LHCN-M2 (cell line): ENCODE measurements at places on chromosomes 12 and 14. TPM values are rescaled to one million over a fixed set of nuclear protein-coding genes. Genes with fewer than 3 reads are reported as not detected.

GRCh38 chr14:87111741-87112140, 881.2 kb downstream of the GALC start:
- DNase-seq, result no peak

Gene ITGA7
- 135 and 217 TPM in 2 replicates for total RNA-seq

Gene TMX1
- total RNA-seq, result 85.6 and 93.9 TPM in 2 replicates

Gene AVPR1A
- total RNA-seq, result not detected in 2 replicates

DNA sequence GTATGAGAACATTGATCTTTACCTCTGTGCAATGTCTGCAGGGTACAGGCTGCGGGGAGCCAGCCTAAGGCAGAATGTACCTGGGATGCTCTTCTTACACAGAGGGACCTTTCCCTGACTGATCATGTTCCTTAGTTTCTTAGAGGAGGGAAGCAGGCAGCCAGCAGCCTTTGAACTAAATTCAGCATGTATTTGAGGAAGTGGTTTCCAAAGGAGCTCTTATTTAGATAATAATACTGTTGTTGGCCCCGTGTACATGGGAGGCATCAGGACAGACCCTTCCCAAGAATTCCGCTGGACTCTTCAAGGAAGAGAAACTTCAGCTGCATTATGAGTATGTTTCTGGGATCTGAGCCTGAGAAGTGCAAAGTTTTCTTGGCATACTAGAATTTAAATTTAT, 98.8 kb downstream of the CCDC92 start:
- DNase-seq, result no peak

DNA sequence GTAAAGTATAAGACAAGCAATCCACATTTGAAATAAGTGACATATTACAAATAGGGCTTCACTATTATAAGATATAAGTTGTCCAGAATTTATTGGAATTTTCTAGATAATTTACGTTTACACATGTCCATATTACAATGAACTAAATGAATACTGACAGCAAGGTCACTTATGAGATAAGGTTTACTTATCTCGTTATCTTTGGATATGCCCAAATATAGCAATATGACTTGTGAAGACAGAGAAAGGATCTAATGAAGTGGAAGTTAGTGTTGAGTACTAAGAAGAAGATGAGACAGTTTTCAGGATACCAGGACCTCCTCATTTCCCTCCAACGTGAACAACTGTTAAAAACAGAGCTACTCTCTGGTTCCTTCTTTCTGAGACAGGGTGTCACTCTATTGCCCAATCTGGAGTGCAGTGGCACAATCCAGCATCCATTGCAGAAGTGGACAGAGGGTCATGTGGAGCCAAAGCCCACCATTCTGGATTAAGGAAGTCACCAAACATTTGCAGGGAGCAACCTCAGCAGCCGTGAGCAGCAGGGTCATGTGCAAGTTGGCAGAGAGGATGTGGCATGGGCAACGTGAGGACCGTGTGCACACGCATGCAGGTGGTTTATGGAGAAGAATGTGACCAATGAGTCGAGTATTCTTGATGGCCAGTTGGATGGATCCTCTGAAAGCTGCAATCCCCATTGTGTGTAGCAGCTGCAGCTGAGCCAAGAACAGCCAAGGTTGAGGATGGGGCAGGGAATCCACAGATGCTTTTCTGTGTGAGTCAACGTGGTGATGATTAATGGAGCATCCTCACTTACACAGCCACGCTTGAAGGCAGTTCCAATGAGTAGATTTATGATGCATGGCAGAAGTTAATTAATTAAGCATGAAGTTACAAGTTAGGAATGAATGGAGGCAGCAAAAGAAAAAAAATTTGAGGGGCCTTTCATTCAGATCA, 111.0 kb downstream of the BICD1 start:
- peak; percentile 84 for DNase-seq

DNA sequence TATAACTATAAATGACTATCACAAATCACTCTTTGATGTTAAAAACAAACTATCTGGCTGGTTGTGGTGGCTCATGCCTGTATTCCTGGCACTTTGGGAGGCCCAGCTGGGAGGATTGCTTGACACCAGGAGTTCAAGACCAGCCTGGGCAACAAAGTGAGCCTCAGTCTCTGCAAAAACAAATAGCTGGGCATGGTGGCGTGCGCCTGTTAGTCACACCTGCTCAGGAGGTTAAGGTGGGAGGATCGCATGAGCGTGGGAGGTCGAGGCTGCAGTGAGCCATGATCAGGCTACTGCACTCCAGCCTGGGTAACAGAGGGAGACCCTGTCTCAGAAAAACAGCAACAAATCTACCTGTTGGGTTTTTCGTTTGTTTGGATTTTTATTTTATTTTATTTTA, 5.4 kb downstream of the TXNRD1 start:
- DNase-seq, result no peak

DNA sequence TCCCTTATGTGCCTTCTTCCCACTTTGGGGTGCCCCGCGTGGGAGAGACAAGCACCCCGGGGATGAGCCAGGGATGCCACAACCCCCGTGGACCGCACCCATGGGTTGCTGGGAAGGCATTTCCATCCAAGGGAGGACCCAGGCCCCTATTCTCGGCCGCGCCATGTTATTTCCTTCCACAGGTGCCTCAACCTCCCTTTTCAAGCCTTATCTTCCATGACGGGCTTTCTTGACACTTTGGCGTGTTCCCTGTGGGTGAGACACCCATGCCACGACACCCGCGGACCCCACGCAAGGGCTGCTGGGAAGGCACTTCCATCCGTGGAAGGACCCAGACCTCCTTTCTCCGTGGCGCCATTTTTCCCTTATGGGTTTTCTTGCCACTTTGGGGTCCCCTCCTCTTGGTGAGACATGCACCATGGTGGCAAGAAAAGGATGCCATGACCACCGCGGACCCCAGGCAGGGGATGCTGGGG, 269.2 kb downstream of the ALG10 start:
- no peak for DNase-seq

DNA sequence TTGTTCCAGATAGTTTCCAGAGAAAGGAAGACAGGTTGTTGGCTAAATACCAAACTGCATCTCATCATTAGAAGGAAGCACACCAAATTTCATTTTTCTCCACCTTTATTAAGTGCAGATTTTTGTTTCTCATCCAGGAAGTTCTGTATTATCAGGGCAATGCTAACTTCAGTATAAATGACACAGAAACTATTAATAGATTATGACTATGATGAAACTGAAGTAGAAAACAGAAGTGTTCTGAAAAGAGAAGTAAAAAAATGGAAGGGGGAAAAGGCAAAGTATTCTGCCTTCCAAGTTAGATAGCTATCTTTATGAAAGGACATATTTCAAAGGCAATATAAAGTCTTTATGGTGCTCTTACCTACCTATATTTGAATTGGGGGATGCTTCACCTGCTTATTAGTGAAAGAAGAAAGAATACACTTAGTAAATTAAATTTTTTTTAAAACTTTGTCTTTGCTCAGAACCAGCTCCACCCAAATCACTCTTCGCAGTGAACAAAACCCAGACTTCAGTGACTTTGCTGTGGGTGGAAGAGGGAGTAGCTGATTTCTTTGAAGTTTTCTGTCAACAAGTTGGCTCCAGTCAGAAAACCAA, 223.9 kb downstream of the PTPRO start:
- no peak for DNase-seq
